Fibroblast of skin of left quadriceps (primary cell): ENCODE measurements at places on chromosomes 7 and 10.
A peak's percentile ranks its signal among the peaks of the same experiment; 100 is the strongest.

GRCh38 chr7:124101173-124101768, 68.4 kb upstream of the TMEM229A start:
- DNase-seq: no peak

GRCh38 chr10:18665815-18666558, 6.8 kb downstream of the ARL5B start:
- no peak for DNase-seq

DNA sequence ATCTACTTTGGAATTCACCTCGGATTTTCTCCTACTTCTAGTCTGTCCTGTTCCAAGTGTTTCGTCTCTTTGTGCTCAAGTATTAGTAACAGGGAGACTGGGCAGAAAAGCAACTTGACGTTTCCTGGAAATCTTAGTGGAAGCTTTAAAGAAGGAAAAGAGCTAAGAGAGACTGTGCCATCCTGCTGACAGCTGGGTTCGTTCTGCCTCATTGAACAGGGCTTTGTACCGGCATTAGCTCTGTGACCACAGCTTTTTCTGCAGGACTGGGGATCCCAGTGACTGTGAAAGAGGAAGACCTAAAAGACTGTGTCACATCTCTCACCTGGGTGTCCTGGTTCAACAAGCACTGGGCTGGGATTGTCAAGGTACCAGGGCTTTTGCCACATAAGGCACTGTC, 70.8 kb upstream of the CDCA7L start:
- no peak for DNase-seq

DNA sequence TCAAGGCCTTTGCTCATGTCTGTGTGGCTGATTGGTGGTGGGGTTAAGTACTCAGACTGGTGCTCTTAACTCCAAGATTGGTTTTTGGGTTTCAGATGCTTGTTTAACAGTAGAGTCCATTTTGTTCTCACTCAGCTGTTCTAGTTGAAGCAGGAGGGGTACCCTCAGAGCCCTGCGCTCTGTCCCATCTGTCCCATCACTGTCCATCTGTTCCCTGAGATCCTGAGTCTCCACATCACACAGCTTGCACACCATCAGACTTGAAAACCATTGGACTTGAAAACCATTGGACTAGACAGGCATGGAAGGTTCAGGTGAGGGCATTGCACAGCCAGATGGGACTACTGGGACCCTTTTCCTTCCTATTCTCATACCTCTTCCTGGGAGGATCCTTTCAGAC, 39.3 kb downstream of the TMEM178B start:
- no peak for DNase-seq

GRCh38 chr7:113366122-113366521, 247.8 kb upstream of the SMIM30 start:
- DNase-seq: no peak

- DNase-seq: no peak
These were observed 49.5 kb downstream of the ZNF37A start for GRCh38 chr10:38143587-38143986.

DNA sequence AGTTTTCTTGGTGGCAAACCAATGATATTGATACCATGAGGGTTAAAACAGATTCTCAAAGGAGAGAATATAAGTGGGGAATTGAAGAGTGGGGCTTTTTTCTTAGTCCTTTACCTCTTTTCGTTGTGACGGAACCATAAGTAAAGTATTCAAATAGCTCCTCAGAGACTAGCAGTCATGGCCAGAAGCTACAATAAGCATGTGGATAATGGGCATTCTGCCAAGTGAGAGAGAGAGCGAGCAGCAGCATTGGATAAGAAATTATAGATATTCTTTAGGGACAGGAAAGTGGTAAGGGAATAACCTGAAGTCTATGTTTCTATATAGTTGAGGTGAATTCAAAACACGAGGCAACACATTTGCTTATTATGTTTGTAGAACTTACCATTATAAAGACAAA, 235.1 kb downstream of the SEMA3E start:
- peak; percentile 12 for DNase-seq

GRCh38 chr7:37109016-37109683, 339.5 kb downstream of the ELMO1 start:
- DNase-seq: no peak

DNA sequence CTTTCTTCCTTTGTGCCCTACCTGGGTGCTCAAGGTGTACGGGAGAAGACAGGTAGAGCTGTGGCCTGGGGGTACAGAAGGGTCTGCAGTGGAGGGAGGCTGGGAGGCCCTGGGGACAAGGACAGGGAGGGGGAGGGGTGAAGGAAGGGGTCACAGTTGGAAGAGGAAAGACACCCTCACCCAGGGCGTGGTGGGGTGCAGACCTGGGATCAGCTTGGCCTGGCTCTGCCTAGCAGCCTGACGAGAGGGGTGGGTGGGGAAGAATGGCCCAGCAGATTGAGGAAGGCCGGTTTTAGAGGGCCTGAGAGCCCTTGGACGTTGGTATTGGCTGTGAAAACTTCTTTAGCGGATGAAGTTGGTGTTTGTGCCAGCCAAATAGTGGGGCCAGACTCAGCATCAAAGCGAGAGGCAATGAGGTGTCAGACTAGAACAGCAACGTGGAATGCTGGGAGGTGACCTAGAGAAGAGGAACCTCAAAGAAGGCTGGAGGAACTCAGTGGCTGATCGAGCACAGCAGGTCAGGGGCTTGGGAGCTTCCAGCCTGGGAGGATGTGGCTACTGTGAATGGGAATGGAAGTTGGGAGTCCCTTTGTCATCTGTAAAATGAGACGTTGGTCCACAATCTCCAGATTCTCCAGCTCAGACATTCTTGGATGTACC, 18.1 kb upstream of the TRIM8 start:
- no peak for DNase-seq

DNA sequence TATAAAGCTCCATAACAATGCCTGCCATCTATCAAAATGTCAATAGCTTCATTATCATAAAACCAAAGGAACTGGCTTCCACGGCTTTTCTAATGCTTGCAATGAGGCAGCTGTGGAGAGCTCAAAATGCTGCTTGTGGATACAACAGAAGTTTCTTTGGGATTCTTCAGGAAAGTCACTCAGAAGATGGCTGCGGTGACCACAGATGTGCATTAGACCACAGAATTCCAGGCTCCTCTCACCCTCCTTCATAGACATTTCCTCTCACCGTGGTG, 77.2 kb downstream of the CDCA7L start:
- no peak for DNase-seq

DNA sequence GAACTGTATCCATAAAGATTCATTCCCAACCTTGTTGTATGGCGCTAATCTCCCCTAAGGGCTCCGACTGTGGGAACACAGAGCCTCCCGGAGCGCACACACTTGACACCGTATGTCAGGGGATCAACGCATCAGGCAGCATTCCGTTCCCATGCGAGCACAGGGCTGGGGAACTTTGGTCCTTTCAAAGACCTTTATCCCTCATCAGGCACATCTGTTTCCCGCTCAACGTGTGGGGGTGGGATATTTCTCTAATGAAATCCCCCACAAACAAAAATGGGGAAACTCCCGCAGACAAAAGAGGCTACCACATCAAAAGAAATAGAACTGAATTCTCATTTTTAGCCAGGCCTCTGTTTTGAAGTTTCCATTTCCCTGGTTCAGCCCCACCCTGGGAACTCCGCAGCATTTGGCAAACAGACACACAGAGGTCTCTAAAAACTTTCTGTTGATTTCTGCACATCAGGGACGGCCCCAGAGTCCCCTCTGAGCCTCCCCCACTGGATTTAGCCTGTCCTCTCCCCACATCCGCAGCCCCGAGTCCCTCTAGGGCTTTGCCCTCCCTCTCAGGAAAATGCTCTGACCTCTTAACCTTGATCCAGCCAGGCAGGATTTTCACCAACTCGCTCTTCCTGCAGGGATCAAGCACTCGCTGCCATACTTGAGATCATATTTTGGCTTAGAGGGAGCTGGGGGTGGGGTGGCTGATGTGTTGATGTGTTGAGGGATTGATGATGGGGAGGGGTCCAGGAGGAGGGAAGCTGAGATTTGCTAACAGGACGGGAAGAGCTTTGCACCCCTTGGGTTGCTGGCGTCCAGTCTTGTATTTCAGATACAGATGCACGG, 6.6 kb downstream of the CPA5 start:
- DNase-seq: peak; percentile 41

DNA sequence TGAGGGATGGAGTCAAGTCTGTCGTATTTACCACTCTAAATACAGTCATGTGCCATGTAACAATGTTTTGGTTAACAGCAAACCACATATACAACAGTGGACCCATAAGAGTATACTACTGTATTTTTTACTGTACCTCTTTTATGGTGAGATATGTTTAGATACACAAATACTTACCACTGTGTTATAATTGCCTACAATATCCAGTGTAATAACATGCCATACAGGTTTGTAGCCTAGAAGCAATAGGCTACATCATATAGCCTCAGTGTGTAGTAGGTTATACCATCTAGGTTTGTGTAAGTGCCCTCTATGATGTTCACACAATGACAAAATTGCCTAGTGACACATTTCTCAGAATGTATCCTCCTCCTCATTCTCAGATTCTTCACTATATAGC, 110.4 kb downstream of the FAM107B start:
- no peak for DNase-seq

- DNase-seq: no peak
These were observed 2.8 kb upstream of the PUS7 start for GRCh38 chr7:105524840-105525239.

GRCh38 chr7:23963461-23964165, 253.6 kb downstream of the STK31 start:
- no peak for DNase-seq

- no peak for DNase-seq
These were observed 1.2 kb downstream of the NUB1 start for GRCh38 chr7:151342811-151343210.

GRCh38 chr7:23343102-23343501, 44.0 kb downstream of the MALSU1 start:
- no peak for DNase-seq

DNA sequence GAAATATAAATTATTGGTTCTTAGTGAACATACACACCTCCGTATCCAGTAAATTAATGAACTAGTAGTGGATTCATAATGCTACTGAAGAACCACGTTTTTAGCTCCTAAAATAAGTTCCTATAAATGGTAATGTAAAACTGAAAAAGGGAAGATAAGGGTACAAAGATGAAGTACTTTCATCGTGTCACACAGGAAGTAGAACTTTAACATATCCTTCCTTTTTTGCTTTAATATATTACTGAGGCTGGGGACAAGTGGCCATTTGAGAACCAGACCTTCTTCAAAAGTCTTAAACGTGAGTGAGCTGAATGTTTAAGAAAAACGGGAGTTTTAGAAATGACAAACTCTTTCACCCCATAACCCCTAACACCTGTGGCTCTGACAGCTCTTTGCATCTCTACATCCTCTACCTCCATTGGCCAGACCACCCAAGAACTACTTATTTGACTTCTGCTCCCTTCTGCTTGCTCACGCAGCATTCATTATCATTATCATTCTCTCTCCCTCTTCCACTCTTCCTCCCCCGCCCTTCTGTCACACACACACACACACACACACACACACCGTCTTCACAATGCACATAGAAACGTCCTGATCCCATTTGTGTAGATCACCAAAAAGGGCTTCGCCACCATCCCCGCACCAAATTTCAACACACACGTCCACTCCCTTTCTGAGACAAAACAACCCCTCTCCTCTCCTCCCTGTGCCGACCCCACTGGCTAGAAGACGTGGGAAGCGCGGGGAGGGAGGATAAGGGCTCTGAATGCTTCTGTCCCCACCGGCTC, 677 bp downstream of the SKAP2 start:
- no peak for DNase-seq

- no peak for DNase-seq
These were observed 20.3 kb downstream of the HKDC1 start for GRCh38 chr10:69240455-69240854.
